CD4-positive, CD25-positive, alpha-beta regulatory T cell (primary cell): ENCODE measurements at places on chromosomes 12 and 14.

DNA sequence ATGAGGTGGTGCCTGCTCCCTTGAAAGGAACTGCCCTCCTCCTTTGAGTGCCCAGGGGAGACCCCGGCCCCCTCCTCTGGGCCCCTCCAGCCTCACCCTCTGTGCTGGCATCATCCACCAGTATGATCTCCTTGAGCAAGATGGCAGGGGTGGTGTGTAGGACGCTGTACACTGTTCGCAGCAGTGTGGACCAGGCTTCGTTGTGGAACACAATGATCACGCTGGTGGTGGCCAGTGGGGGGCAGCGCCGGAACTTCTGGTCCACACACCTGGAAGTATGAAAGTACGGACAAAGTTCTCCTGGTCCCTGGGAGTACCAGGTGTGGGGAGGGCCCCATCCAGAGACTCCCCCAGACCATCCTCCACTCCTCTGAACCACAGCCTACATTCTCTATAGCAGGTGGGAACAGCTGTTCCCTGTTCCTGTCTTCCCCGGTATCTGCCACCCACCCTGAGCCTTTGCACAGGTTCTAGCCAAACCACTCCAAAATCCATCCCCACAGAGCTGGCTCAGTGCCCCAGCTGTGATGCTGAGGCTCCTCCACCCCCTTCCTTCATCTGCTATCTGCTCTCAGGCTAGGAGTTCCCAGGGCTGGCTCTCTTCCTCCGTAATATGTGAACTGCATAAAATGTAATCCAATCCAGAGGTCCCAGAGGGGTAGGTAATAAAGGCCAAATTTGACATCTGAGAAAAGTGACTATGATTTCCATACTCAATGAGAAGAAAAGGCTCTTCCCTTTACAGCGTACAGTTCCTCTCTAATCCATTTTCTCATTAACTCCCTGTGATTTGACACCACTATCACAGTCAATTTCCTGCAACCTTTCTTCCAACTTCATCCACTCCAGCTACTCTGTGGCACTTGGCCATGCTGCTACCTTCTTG lies 13.9 kb downstream of the GALNT6 start:
- no peak for DNase-seq

DNA sequence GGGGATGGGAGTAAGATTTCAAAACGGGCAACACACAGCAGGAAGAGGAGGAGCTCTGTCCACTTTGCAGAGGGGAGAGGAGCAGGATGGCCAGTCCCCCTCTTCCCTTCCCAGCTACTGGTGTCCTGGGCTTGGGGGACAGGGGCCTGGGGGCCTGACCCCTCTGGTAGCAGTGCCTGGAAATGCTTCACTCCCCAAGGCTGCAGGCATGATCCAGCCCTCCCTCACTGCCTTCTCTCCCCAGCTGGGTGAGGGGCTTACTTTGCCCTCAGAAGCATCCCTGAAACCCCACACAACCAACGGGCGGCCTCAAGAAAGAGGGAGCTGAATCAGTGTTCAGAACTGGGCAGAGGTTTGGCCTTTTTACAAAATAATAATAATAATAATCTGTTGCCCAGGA lies 279.5 kb downstream of the DPF3 start:
- no peak for DNase-seq

- DNase-seq, result peak; percentile 11
These were observed 659.8 kb downstream of the VRK1 start for GRCh38 chr14:97456958-97457357.

GRCh38 chr14:96631030-96631429 lies 128.8 kb downstream of the PAPOLA start:
- DNase-seq, result no peak

DNA sequence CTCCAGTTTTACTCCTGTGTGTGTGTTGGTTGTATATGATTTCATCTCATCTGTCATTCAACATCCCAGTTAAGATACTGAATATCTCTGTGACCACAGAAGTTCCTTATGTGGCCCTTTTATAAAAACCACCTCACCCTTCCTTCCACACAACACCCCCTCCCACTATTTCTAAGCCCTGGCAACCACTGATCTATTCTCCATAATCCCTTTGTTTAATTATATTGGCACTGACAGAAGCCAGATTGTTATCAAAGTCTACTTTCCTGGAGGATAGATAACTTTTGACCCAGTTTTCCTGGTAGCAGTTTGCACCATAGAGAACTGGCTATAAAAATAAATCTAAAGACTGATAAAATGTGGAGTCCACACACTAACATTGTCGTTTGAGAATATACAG lies 902.8 kb downstream of the SLC16A7 start:
- DNase-seq, result no peak

- peak; percentile 40 for DNase-seq
These were observed 14.8 kb upstream of the BCL11B start for GRCh38 chr14:99286761-99287160.

DNA sequence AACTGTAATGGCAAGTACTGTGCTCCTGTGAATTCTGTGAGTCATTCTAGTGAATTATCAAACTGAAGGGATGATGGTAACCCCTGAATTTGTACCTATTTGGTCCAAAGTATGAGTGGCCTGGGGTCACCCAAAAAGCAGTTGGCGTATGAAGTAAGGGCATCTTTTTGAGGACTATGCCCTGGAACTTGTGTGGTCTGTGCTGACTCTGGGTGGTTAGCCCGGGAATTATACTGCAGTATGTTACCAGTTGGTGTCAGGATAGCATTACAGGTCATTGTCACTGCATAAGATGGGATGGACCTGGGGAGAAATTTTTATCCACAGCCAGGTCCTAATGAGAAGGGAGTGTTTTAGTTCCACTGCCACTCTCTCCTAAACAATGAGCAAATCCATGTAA lies 174.7 kb downstream of the SSPN start:
- DNase-seq, result no peak

GRCh38 chr14:89294060-89294459 lies 123.0 kb downstream of the FOXN3 start:
- DNase-seq, result no peak

DNA sequence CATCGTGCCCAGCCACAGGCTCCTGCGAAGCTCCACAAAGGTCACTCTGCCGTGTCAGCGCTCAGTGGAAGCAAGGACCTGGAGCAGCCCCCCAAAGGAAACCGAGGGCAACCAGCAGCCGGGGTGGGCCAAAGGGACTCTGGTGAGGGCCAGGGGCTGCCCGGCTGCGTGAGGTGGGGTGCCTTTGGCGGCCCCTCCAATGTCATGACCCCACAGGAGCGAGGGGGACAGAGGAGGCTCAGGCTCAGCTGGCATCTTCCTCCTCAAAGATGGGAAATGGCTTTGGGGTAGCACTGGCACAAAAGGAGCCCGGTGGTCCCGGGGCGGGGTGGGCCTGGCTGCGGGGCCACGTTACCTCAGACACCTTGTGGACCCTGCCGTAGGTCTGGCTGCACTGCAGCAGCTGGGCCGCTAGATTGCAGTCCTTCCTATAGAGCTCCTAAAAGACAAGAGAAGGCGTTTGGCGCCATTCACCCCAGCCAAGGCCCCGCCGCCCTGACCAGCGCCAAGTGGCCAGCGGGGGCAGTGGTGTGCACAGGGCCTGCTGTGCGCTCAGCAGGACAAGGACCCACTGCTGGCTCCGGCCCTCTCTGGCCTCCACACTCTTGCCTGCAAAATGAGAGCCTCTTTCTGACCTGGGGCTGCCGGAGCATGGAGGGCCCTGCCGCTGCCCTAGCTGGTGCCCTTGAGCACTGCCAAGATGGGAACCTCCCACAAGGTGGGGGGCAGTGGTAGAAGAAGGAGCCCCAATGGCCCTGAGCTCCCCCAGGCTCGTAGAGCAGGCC lies 46.9 kb downstream of the BEGAIN start:
- DNase-seq, result no peak

- DNase-seq, result no peak
These were observed 124.1 kb upstream of the E2F7 start for GRCh38 chr12:77189458-77189857.

- DNase-seq, result no peak
These were observed 89.8 kb downstream of the WSCD2 start for GRCh38 chr12:108218921-108219320.

GRCh38 chr14:48586099-48586498 lies 910.7 kb upstream of the MDGA2 start:
- no peak for DNase-seq

- no peak for DNase-seq
These were observed 6.8 kb downstream of the PLEKHG3 start for GRCh38 chr14:64711039-64711438.

GRCh38 chr12:52690351-52691075 lies 10.3 kb upstream of the KRT1 start:
- no peak for DNase-seq

DNA sequence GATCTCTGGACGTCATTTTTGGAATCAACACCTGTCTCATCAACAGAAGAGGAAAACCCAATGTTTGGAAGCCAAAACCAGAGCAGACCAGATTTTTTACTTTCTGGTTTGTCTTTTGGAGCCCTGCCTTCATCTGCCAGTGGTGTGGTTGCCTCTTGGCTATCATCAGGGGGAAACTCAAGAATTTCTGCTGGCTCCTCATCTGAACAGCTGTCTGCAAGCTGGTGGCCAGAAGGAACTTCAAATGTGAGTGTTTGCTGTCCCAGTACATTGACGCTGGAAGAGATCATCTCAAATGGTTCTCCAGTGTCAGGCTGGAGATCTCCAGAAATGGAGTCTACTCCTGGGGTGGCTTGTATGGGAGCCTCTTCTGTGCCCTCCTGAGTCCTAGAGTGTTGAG lies 13.8 kb downstream of the PLD4 start:
- no peak for DNase-seq

DNA sequence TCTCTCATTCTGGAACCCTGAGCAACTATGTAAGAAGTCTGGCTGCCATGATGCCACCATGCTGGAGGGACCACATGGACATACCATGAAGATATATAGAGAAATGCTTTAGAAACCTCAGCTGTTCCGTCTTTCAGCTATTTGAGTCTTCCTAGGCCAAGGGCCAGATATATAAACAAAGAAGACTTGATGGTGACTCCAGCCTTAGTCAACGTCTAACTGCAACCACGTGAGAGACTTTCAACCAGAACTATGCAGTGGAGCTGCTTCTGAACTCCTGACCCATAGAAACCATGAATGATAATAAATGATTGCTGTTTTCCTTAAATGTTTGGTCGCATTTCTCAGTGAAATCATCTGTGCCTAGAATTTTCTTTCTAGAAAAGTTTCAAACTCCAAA lies 20.0 kb upstream of the KITLG start:
- no peak for DNase-seq

- DNase-seq, result no peak
These were observed 202.6 kb downstream of the TMX1 start for GRCh38 chr14:51442513-51443175.

DNA sequence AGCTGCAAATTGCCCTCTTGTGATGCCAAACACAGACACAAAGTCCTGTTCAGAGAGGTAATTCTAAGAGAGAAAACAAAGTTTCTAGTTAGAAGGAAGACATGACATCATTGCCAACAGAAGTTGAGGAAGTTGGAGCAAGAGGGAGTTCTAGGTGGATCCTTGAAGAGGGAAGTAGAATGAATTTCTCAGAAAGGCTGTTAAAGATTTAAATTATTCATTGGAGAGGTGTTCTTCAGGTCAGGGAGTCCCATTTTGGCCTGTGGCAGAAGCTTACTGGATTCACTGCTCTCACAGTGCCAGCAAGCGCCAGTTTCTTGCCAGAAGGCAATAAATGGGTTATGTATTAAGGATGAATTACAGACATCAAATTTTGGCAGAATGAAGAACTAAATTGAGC lies 15.3 kb downstream of the TSFM start:
- no peak for DNase-seq

DNA sequence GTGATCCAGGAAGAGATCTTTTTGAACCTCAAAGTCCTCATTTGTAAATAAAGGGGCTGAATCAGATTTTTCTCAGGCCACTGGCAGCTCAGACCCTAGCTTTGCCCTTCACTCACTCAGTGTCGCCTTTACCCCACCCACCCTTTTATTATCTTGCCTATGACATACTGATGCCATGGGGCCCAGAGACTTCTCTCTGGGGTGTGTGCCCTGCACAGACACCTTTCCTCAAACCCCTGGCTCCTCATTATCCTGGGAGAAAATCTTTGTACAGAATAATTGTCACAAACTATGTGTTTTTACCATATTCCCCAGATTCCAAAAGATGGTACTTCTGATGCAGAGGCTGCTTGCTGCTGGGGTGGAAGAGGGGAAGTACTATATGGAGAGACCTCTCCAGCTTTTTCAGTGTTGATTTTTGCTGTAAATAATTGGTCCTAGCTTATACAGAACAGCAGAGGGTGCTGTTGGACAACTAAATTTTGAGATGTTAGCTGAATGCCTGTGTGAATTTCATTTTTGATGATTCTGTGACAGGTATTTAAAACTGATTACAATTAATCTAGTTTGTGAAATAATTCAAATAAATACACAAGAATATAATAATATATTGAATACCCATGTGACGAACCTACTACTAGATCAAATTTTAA lies 53.9 kb upstream of the DCD start:
- peak; percentile 52 for DNase-seq

DNA sequence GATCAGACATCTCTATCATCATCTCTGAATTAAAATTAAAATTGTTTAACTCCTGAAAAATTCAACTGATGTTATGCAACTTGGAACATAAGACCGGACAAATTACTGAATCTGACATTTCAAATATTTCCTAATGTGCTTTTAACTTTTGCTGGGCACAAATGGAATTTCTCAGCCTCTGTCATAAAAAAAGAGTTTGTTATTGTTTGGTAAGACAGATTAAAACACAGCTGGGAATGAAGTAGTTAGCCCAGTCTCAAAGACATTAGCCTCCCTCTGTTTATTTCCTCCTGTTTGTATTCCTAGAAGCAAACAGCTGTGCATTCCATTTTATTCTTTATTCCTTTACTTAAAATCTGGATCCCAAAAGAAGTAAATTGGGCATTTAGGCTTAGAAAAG lies 29.4 kb downstream of the PLEKHA5 start:
- no peak for DNase-seq

- DNase-seq, result no peak
These were observed 1.0 kb downstream of the ITPK1 start for GRCh38 chr14:93114713-93115068.

DNA sequence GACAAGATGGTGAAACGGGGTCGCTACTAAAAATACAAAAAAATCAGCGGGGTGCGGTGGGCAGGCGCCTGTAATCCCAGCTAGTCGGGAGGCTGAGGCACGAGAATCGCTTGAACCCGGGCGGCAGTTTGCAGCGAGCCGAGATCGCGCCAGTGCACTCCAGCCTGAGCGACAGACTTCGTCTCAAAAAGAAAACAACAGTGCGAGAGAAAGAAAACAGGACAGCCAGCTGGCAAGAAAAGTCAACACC lies 633 bp upstream of the RNU4-2 start:
- no peak for DNase-seq
